ENCODE measurements at places on chromosomes 5 and 9.

DNA sequence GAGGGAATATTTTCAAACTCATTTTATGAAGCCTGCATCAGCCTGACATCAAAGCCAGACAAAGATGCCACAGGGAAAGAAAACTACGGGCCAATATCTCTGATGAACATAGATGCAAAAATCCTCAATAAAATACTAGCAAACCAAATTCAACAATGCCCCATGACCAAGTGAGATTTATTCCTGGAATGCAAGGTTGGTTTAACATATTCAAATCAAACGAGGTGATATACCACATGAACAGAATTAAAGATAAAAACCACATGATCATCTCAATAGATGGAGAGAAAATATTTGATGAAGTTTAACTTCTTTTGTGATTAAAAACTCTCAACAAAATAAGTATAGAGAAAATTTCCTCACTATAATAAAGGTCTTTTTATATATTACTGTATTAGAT, 792.0 kb upstream of the ZNF608 start:
- H3K4me1 ChIP-seq, result peaks cover 21% of the 10 kb centered on the region
- no peak overlapping the region for H3K4me3 ChIP-seq
- no peaks in the 10 kb centered on the region for H3K27me3 ChIP-seq
- H3K36me3 ChIP-seq, result peaks cover 9% of the 10 kb centered on the region
- no peak overlapping the region for H3K27ac ChIP-seq

- peaks cover 27% of the 10 kb centered on the region for H3K4me1 ChIP-seq
- H3K4me3 ChIP-seq, result no peak overlapping the region
- H3K27ac ChIP-seq, result no peak overlapping the region
- no peak for DNase-seq
- H3K27me3 ChIP-seq, result no peaks in the 10 kb centered on the region
Measured at GRCh38 chr5:142474431-142475094, 149.7 kb upstream of the SPRY4 start.

DNA sequence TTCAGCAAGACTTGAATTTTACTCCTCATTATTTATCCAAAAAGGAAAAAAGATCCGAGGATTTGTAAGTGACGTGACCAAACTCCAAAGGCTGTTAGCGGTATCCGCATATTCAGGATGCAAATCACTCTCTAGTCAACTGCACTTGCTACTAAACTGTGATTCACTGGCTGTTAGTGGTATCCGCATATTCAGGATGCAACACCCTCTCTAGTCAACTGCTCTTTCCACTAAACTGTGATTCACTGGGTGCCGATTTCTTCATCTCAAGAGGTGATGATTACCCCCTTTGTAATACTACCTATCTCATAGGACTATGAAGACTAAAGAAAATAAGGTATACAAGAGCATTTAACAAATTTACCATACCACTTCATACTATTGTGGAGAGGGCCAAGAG, 5.7 kb downstream of the MAPKAP1 start:
- DNase-seq, result no peak
- H3K27me3 ChIP-seq, result no peaks in the 10 kb centered on the region
- H3K36me3 ChIP-seq, result peaks cover 2% of the 10 kb centered on the region
- no peak overlapping the region for H3K27ac ChIP-seq
- H3K4me1 ChIP-seq, result peaks cover 15% of the 10 kb centered on the region

DNA sequence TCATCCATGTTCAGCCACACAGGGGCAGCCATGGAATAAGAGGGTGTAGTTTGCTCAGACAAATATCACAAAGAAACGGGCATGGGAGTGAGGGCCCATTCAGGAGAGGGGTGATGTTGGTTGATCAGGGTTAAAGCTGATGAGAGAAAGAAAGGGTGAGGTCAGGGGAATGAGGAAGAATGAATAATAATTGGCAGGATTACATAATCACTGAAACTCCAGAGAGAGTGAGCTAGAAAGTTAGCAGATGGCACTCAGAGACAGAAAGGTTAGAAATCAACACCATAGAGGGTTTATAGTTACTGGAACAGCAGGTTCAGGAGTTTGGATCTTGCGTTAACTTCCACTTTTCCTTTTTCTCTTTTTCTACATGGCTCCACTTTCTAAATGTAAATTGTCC, 113.9 kb downstream of the TAF11L14 start:
- no peaks in the 10 kb centered on the region for H3K27me3 ChIP-seq
- H3K4me1 ChIP-seq, result peaks cover 17% of the 10 kb centered on the region
- DNase-seq, result no peak
- H3K36me3 ChIP-seq, result peaks cover 3% of the 10 kb centered on the region

DNA sequence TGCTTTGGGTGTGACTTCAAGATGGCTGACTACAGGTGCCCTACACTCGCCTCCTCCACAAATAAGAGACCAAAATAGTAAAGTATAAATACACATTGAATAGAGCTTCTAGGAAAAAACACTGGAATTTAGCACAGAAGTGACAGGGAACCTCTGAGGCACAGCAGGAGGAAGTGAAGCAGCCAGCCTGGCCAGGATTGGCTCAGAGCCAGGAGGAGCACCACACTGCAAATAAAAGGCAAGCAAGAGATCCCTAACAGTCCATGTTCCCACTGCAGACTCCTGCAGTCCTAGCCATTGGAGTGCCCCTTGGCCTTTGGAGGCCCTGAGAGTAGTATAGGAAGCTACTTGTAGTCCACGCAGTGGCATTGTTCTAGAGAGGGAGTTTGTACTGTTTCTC, 186.7 kb upstream of the TLX3 start:
- no peaks in the 10 kb centered on the region for H3K27me3 ChIP-seq
- H3K36me3 ChIP-seq, result peaks cover 7% of the 10 kb centered on the region
- DNase-seq, result no peak
- no peak overlapping the region for H3K4me3 ChIP-seq
- H3K27ac ChIP-seq, result no peak overlapping the region
- peaks cover 12% of the 10 kb centered on the region for H3K4me1 ChIP-seq

- no peak overlapping the region for H3K27ac ChIP-seq
- no peak for DNase-seq
- peaks cover 14% of the 10 kb centered on the region for H3K4me1 ChIP-seq
- H3K36me3 ChIP-seq, result no peaks in the 10 kb centered on the region
- H3K27me3 ChIP-seq, result no peaks in the 10 kb centered on the region
- no peak overlapping the region for H3K4me3 ChIP-seq
Measured at GRCh38 chr5:38528162-38528703, 28.2 kb downstream of the LIFR start.

GRCh38 chr5:90191352-90192045, 218.1 kb downstream of the CETN3 start:
- no peak for DNase-seq
- no peak overlapping the region for H3K4me3 ChIP-seq
- H3K27me3 ChIP-seq, result no peaks in the 10 kb centered on the region
- H3K4me1 ChIP-seq, result peaks cover 12% of the 10 kb centered on the region

DNA sequence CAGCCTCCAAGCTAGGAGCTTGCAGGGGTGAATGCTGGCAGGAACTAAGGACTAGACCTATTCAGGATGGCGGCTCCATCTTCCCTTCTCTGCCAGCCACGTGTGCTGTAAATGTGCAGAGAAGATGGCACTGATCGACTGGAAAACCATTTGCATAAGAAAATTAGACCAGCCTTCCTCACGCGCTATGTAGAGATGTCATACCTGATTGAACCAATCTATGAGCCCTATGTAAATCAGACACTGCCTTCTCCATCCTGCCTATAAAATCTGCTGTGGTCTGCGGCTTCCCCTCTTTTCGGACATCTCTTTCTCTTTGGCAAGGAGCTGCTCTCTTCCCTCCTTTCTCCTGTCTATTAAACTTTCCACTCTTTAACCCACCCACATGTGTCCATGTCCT, 91.6 kb downstream of the NPR3 start:
- DNase-seq, result no peak
- no peaks in the 10 kb centered on the region for H3K27me3 ChIP-seq
- peaks cover 10% of the 10 kb centered on the region for H3K36me3 ChIP-seq
- peaks cover 36% of the 10 kb centered on the region for H3K4me1 ChIP-seq
- no peak overlapping the region for H3K4me3 ChIP-seq
- no peak overlapping the region for H3K27ac ChIP-seq

GRCh38 chr9:36729906-36730305, 157.2 kb downstream of the MELK start:
- no peaks in the 10 kb centered on the region for H3K36me3 ChIP-seq
- H3K27ac ChIP-seq, result no peak overlapping the region
- no peaks in the 10 kb centered on the region for H3K4me1 ChIP-seq
- DNase-seq, result no peak
- H3K27me3 ChIP-seq, result peaks cover 17% of the 10 kb centered on the region

GRCh38 chr5:74865804-74866595, at the start of gene FAM169A:
Gene FAM169A (minus strand): TSS chr5:74866387. CDS start chr5:74841676, 24,711 bp downstream.
- no peak for DNase-seq
- H3K4me1 ChIP-seq, result peaks cover 31% of the 10 kb centered on the region
- H3K4me3 ChIP-seq, result peak within 1 kb of the TSS; percentile 83

GRCh38 chr9:111945216-111945615, 48.6 kb downstream of the UGCG start:
- no peak overlapping the region for H3K27ac ChIP-seq
- no peak overlapping the region for H3K4me3 ChIP-seq
- no peak for DNase-seq
- no peaks in the 10 kb centered on the region for H3K27me3 ChIP-seq
- no peaks in the 10 kb centered on the region for H3K36me3 ChIP-seq

DNA sequence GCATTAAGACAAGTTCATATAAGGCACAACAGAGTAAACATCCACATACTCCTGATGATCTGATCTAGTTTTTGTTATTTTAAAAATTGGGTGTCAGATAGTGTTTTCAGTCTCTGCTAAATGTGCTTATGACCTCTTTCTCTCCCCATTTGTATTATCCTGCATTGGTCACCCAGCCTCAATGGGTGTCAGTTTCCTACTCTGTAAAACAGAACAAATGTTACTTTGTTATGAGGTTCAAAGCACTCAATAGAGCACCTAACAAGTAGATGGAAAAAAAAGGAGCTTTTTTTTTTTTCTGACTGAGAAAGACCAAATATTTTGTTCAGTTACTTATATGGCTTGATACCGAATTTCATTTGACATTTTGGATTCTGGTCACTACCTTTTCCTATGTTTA, 33.6 kb upstream of the RASGRF2 start:
- no peak for DNase-seq
- no peak overlapping the region for H3K27ac ChIP-seq
- H3K4me3 ChIP-seq, result no peak overlapping the region
- no peaks in the 10 kb centered on the region for H3K4me1 ChIP-seq
- H3K27me3 ChIP-seq, result peaks cover 21% of the 10 kb centered on the region

DNA sequence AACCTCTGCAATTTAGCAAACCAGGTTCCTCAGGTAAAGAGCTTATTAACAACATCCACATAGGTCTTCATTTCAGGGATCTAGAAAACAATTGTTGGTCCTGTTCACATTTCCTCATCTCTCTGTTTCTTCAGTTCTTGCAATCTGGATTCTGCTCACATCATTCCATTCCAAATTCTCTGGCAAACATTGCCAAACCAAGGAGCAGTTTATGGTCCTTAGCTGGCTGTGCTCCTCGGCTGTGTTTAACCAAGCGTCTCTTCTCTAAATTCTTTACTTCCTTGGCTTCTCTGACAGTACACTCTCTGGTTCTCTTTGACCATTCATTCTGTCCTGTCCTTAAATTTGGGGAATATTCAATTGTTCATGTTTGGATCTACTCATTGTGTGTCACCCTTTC, 65.8 kb upstream of the RANBP3L start:
- no peak overlapping the region for H3K4me3 ChIP-seq
- no peaks in the 10 kb centered on the region for H3K36me3 ChIP-seq
- H3K27ac ChIP-seq, result no peak overlapping the region
- DNase-seq, result no peak

DNA sequence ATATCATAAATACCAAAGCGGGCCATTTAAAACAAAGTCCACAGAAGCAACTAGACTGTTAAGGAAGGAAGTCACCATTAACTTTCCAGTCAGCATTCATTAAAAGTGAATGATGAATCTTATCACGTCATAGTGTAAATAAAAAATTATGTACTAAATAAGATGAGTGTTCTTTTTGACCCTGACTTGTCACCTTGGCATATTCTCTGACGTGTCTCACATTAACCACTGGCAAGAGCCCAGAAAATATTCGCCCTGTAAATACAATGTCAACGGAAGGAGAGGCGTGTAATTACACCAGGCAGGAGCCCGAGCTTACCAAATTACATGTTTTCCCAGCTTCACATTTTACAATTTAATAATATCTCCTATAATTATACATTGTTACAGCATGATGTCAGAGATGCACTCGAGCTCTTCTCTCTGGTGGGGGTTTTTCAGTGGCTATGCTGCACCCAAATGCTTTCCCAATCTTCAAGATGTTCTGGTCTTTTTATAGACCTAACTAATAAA, 29.3 kb upstream of the UBE2QL1 start:
- H3K36me3 ChIP-seq, result no peaks in the 10 kb centered on the region
- no peak overlapping the region for H3K4me3 ChIP-seq
- peaks cover 3% of the 10 kb centered on the region for H3K4me1 ChIP-seq

DNA sequence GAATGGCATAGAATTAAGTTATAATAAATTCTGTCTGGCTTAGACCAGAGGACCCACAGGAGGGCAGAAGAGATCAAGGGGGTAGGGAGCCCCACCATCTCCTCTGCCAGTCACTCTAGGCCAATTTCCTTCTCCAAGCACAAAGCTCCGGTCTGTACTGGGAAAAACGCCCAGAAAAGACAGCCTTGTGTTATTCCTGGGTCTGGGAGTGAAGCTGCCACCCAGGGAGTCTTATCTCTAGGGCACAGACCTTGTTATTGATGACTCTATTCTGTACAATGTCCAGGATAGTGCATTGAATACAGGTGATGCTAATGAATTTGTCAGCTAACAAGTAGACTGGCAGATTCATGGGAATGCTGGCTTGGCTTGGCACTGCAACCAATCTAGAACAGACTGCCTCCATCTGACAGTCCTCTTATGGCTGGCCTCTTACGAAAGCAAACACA, 60.7 kb downstream of the MED27 start:
- H3K4me3 ChIP-seq, result no peak overlapping the region
- DNase-seq, result no peak
- H3K27ac ChIP-seq, result no peak overlapping the region
- H3K4me1 ChIP-seq, result peaks cover 16% of the 10 kb centered on the region

DNA sequence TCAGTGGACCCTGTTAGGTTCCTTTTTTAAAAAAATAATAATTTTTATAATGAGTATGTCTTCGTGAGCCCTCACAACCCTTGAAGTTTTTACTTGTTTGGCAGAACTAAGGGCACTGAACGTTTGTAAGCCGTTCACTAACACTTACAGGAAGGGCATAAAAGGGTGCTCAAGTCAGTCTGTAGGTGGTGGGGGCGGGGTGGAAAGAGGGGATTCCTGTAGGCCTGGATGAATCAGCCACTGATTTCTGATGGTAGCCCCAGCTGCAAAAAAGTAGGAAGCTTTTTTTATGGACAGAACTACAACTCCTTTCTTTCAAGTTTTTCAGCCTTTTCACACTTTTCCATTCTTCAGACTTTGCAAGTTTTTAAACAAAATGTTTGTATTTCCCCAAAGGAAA, 35.8 kb downstream of the PIK3R1 start:
- peaks cover 55% of the 10 kb centered on the region for H3K4me1 ChIP-seq
- no peaks in the 10 kb centered on the region for H3K27me3 ChIP-seq
- DNase-seq, result no peak
- H3K4me3 ChIP-seq, result no peak overlapping the region
- H3K36me3 ChIP-seq, result peaks cover 4% of the 10 kb centered on the region
- peak overlapping the region; percentile 56 for H3K27ac ChIP-seq

DNA sequence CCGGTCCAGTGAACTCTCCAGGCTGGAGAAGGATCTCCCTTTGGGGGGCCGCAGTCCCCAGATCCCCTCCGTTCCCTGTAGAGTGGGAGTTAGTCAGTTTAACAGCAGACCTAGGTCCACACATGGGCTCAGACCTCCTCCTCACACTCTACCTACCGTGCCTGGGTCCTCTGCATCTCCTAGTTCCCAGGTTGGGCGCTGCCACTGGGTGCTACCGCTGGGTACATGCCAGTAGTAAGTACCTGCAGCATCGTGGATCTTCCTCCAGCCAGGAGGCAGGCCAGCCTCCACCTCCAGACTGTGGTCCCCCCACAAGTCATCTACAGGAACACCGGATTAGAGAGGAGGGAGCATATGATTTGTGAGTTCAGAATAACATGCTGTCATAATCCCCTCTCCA, 802 bp downstream of the APBB3 start:
- peaks cover 19% of the 10 kb centered on the region for H3K36me3 ChIP-seq
- H3K27ac ChIP-seq, result peak overlapping the region; percentile 93
- DNase-seq, result no peak
- H3K4me3 ChIP-seq, result peak overlapping the region; percentile 95
- H3K27me3 ChIP-seq, result no peaks in the 10 kb centered on the region
- H3K4me1 ChIP-seq, result peaks cover 36% of the 10 kb centered on the region

Measured in osteocyte (in vitro differentiated cells).